Left cardiac atrium (tissue), 4 donors: ENCODE measurements at places on chromosomes 5 and 9. TPM values are rescaled to one million over a fixed set of nuclear protein-coding genes. Genes with fewer than 3 reads are reported as not detected.
A peak's percentile ranks its signal among the peaks of the same experiment; 100 is the strongest.

DNA sequence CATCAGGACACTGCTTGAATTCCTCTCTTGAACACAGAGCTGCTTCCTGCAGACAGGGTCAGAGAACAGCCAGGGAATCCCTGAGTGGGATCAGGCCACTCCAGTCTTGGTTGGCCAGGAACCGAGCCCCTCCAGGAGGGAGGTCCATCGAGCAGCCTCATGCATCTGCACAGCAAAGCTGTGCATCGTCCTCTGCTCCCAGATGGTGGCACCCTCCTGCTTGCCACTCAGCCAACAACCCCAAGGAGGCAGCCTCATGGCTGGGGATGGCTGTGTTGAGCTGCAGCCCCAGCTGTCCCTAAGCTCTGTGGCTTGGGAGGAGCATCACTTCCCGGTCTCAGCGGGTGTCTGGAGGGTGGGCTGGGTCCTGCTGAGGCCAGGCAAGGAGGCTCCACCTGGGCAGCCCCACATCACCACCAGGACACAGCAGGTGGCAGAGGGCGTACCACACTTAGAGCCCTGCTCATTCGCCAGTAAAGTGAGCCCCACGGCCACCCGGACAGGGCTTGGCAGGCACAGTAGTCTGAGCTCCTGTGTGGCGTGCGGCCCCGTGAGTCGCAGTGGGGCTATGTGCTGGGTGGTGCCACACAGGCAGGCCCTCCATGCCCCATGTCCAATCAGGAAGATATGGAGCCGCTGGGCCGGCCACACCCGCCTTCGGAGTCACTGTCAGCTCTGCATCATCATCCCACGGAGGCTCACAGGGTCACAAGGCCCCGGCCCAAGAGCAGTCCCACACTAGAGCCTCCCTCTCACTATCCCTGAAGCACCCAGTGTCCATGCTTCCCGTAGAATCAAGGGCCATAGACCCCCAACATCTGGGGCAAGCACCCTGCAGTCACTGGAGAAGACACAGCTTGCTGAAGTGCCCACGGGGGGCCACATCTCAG, 11.9 kb downstream of the LPCAT1 start:
- DNase-seq: peak; percentile 15

GRCh38 chr9:94553029-94553938, 1.6 kb upstream of the PCAT7 start:
- no peak for DNase-seq

GRCh38 chr5:134132372-134133187, 18.1 kb downstream of the TCF7 start:
- DNase-seq: peak; percentile 26

The STPG3 gene
- not detected for total RNA-seq

The RAD1 gene
- 27.3 TPM for total RNA-seq

DNA sequence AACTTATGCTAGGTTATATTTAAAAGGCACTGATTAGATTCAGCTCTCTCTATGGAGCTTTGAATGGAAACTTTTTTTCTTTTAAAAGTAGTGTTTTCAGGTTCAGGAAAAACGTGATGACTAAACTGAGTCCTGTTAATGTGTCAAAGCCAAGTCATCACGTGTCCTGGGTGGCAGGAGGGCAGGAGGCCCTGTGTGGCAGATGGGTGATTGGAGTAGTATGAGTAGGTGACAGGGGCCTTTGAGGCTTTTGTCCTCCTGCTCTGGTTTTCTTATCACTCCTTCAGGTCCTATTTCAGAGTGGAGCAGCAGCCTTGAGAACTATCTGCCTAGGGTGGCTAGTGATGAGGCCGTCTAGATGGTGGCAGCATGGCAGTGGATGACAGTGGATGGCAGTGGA, 17.7 kb upstream of the CARTPT start:
- no peak for DNase-seq

DNA sequence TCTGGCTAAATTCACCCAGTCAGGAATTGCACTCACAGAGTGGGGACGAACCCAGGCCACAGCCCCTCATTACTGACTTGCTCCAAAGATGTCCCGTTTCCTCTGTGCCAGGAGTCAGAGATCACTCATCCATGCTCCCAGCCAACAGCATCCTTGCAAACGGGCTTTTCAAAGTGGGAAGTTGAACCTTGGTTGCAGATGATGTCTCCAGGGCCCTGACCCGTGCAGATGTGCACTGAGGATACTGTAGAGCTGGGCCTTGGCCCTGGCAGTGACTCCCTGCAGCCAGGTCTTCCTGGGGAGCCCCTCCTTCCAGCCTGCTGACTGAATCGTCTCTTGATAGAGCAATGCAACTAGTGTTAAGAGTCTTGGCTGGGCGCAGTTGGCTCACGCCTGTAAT, 22.3 kb downstream of the TCF7 start:
- DNase-seq: peak; percentile 2

- DNase-seq: no peak
These were observed 28.9 kb downstream of the SH3PXD2B start for GRCh38 chr5:172425402-172425801.

The ACTBL2 gene
- total RNA-seq: not detected

DNA sequence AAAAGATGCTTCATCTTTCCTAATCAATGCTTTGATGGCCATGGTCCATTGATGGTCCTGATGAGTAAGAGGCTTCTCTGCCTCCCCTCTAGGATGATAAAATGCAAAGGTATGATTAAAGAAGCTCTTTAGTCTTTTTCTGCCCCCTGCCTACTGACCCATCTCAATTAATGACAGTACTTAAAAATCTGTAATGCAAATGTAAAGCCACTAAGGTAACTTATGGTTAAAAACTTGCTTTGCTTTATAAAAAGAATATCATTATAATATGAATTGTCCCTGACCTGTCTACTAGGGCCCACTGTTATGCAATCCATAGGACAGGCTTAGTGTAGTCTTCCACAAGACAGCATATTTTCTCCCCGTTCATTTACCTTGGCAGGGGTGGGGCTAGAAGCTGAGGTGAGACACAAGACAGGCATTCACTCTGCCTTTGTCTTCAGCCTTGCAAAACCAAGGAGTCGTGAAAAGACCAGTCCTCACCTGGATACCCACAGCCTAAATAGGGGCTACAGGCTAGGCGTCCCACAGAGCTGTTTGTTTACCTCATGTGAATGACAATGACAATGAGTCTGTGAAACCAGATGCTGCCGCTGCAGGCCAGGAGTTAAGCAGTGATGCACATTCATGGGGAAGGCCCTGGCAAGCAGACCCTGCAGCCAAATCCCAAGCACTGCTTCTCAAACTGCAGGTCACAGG, 60.4 kb downstream of the BNC2 start:
- no peak for DNase-seq

The KCNN2 gene
- total RNA-seq: 17.0 TPM

GRCh38 chr5:43313854-43314457, 744 bp upstream of the HMGCS1 start:
- DNase-seq: no peak

The SLC22A4 gene
- total RNA-seq: 2.2 TPM

The TRMT10B gene
- total RNA-seq: 5.7 TPM

DNA sequence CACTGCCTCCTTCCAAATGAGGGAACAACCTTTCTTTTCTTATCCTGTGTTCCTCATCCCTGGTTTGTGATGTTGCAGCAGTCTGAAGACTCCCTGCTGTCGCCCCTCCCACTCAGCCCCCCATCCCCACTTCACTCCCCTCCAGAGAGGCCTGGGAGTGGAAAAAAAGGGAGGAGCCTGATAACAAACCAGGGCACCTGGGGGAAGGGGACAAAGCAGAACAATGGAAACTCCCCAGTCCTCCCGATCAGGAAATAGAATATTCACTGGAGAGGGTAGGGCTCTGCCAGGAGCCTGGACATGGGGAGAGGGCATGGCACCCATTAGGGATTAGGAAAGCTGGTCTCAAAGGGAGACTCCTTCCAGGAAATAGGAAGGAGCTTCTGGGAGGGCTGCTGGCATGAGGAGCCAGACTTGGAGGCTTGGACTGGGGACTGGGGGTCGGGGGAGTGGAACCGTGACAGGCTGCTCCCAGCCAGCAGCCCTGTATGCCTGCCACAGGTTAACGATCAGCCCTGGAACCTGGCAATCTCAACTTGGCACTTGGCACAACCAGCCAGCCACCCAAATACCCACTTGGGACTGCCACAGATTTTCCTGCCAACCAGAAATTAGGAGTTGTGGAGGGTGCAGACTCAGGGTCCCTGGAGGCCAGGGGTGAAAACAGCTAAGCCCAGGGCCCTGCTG, 20.0 kb downstream of the PCDH1 start:
- no peak for DNase-seq

GRCh38 chr5:35443803-35444595, 173.7 kb upstream of the SPEF2 start:
- DNase-seq: no peak

GRCh38 chr5:142794537-142794936, 24.4 kb downstream of the ARHGAP26 start:
- DNase-seq: no peak

DNA sequence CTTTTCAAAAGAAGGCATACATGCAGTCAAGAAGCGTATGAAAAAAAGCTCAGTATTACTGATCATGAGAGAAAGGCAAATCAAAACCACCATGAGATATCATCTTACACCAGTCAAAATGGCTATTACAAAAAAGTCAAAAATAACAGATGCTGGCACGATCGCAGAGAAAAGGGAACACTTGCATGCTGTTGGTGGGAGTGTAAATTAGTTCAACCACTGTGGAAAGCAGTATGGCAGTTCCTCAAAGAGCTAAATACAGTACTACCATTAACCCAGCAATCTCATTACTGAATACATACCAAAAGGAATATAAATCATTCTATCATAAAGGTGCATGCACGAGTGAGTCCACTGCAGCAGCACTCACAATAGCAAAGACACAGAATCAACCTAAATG, 24.5 kb downstream of the RETREG1 start:
- DNase-seq: no peak

GRCh38 chr5:144125163-144125726, 45.2 kb downstream of the YIPF5 start:
- DNase-seq: no peak

GRCh38 chr9:123647145-123647544, 282.8 kb downstream of the DENND1A start:
- no peak for DNase-seq
